Uterus (tissue), 4 donors: ENCODE measurements at places on chromosomes 3 and 15. TPM values are rescaled to one million over a fixed set of nuclear protein-coding genes. Genes with fewer than 3 reads are reported as not detected.

The ALPK3 gene
- 5.8 TPM for total RNA-seq

The LRTM1 gene
- total RNA-seq, result not detected

The LRRN1 gene
- not detected for total RNA-seq

GRCh38 chr3:16511681-16512434 is 1.6 kb downstream of the RFTN1 start:
- peak; percentile 63 for DNase-seq

DNA sequence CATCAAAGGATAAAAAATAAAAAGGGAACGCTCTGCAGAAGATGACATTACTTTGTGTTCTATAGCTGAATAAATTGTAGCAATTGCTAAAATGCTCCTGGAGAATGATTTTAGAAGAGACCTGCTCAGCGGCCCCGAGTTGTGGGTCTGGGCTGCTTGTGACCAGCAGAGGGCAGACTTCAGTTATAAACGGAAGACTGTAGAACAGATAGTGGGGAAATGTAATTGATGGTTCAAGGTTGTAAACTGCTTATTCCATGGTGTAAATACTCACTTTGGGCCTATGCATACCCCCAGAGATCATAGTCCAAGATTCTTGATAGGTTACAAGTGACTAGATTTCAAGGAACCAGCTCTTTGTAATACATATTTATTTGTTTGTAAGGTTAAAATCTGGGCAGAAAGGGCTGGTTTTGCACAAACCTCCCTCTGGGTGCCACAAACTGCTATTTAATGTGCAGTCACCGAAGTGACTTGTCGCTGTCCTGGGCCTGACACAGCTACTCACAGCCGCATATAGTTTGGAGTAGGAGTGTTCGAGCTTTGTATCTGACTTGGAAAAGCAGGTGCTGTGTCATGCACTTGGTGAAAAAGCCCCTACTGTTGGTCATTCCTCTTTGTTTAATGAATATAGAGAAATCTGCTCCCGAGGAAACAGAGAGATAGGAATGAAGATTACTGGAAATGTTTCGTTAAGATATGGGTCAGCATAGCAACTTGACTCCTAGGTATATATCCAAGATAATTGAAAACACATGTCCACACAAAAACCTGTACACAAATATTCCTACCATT is 34.7 kb upstream of the NDUFB4 start:
- peak; percentile 78 for DNase-seq

DNA sequence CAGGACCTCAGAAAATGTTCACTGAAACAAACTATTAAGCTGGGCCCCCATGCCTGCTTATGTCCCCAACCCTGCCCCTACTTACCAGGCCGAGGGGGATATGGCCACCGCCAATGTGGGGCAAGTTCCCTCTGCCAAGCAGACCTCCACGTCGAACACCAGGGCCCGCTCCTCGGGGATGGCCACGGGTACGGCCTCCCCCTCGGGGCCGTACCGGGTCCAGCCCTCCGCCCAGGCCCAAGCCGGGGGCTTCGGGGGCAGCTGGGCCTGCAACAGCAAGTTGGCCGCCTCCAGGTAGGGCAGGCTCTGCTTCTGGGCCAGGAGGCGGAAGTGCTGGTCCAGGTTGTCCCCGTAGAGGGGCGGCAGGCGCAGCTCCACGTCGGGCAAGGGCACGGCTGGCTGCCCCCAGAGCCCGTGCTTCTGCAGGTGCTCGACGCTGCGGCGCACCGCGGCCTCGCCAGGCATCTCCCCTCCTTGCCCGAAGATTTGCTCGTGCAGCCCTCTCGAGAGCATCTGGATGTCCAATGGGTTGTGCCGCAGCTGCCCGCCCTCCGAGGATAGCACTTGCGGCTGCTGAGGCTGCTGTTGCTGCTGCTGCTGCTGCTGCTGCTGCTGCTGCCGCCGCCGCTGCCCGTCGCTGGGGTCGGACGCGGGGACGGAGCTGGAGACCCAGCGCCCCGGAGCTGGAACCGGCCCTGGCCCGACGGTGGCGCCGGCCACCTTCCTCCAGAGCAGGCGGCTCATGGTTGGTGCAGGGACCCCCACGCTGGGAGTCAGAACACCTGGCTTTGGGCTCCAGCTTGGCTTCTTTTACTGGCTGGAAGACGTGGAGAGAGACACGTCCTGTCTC is 1.4 kb downstream of the POLG start:
- no peak for DNase-seq
